ENCODE measurements at places on chromosomes 7 and 10. TPM values are rescaled to one million over a fixed set of nuclear protein-coding genes. Genes with fewer than 3 reads are reported as not detected.

GRCh38 chr7:15332956-15333355, 228.9 kb downstream of the AGMO start:
- no peak overlapping the region for H3K4me3 ChIP-seq
- no peaks in the 10 kb centered on the region for H3K36me3 ChIP-seq
- no peak for DNase-seq
- no peaks in the 10 kb centered on the region for H3K4me1 ChIP-seq

GRCh38 chr10:54402576-54402975, 398.5 kb downstream of the PCDH15 start:
- no peak for DNase-seq
- H3K27me3 ChIP-seq = no peaks in the 10 kb centered on the region
- H3K27ac ChIP-seq = no peak overlapping the region
- H3K4me1 ChIP-seq = no peaks in the 10 kb centered on the region
- no peaks in the 10 kb centered on the region for H3K36me3 ChIP-seq
- no peak overlapping the region for H3K4me3 ChIP-seq

DNA sequence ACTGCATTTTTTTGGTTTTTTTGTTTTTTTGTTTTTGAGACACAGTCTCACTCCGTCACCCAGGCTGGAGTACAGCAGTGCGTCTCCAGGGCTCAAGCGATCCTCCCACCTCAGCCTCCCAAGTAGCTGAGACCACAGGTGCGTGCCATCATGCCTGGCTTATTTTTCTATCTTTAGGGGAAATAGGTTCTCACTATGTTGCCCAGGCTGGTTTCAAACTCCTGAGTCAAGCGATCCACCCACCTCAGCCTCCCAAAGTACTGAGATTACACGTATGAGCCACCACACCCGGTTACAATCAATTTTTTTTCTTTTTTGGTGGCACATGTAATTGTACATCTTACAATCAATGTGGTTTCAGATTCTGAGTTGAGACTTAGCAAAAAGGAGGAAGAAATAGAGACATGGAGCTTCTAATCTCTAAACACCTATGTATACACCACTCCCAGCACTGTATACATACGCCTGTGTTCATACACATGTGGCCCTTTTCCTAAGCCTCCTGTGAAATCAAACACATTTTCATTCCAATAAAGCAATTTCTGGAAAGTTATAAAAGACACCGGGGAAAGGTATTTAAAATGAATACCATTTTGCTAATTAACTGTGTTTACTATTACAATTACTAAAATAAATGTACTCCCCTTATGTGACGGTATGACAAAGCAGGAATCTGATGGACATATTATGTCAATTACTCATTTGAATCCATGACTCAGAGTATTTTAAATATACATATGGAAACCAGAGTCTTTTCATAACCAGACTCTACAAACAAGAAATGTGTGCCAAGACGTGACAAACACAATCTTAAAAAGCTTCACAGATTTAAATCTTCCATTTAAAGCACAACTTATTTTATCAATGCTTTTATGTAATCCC, 40.9 kb downstream of the SMURF1 start:
- no peak for DNase-seq
- H3K36me3 ChIP-seq = peaks cover 20% of the 10 kb centered on the region
- peaks cover 12% of the 10 kb centered on the region for H3K4me1 ChIP-seq
- H3K4me3 ChIP-seq = no peak overlapping the region

- DNase-seq = no peak
- peaks cover 6% of the 10 kb centered on the region for H3K36me3 ChIP-seq
- H3K4me3 ChIP-seq = no peak overlapping the region
- H3K27ac ChIP-seq = no peak overlapping the region
- H3K27me3 ChIP-seq = peaks cover 60% of the 10 kb centered on the region
- H3K4me1 ChIP-seq = peaks cover 4% of the 10 kb centered on the region
These were observed 20.3 kb downstream of the PPIF start for GRCh38 chr10:79367426-79368189.

DNA sequence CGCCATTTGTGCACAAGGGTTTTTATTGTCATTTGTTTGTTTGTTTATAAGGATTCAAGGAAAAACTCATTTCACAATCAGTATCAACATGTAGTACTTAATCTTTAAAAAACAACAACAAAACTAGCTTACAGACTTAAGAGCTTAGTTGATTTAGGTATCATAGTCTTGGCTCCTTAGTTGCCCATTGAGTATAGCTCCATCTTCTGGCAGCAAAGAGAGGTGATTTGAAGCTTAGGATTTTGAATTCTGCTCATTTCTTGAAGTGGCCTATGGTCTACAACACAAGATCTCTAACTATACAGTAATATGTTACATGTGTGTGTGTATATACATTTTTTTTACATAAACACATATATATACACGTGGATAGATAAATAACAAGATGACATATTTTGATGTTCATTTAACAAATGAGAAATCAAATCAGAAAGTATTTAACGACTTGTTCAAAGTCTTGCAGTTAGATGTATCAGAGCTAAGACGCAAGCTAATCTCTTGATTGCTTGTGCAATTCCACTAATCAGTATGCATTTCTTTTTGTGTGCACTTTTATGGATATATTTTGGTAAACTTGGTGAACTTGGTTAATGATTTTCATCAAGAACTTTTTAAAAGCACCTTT, 307.3 kb downstream of the CAMK1D start:
- H3K4me3 ChIP-seq = no peak overlapping the region
- H3K4me1 ChIP-seq = peaks cover 21% of the 10 kb centered on the region
- no peaks in the 10 kb centered on the region for H3K27me3 ChIP-seq
- H3K27ac ChIP-seq = no peak overlapping the region
- peaks cover 6% of the 10 kb centered on the region for H3K36me3 ChIP-seq
- no peak for DNase-seq

GRCh38 chr10:132370426-132371340, 26.3 kb upstream of the PWWP2B start:
- no peak for DNase-seq
- peaks cover 3% of the 10 kb centered on the region for H3K4me1 ChIP-seq
- H3K36me3 ChIP-seq = no peaks in the 10 kb centered on the region
- no peak overlapping the region for H3K4me3 ChIP-seq

DNA sequence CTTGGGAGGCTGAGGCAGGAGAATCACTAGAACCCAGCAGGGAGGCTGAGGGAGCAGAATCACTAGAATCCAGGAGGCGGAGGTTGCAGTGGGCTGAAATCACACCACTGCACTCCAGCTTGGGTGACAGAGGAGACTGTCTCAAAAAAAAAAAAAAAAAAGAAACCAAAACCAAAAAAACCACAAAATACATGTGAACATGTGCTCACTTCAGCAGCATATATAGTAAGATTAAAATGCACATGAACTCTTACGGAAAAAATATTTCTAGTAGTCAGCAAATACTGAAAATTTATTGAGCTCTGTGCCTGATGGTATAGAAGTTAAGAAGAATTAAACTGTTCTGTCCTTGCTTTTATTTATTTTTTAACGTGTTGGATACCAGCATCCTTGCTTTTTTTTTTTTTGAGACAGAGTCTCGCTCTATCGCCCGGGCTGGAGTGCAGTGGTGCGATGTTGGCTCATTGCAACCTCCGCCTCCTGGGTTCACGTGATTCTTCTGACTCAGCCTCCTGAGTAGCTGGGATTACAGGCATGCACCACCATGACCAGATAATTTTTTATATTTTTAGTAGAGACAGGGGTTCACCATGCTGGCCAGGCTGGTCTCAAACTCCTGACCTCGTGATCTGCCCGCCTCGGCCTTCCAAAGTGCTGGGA, 9.6 kb upstream of the ZNF487 start:
- peaks cover 2% of the 10 kb centered on the region for H3K36me3 ChIP-seq
- peaks cover 15% of the 10 kb centered on the region for H3K4me1 ChIP-seq
- DNase-seq = no peak
- H3K4me3 ChIP-seq = no peak overlapping the region

GRCh38 chr10:5762531-5762930, 50.7 kb downstream of the GDI2 start:
- DNase-seq = no peak
- H3K4me3 ChIP-seq = no peak overlapping the region

DNA sequence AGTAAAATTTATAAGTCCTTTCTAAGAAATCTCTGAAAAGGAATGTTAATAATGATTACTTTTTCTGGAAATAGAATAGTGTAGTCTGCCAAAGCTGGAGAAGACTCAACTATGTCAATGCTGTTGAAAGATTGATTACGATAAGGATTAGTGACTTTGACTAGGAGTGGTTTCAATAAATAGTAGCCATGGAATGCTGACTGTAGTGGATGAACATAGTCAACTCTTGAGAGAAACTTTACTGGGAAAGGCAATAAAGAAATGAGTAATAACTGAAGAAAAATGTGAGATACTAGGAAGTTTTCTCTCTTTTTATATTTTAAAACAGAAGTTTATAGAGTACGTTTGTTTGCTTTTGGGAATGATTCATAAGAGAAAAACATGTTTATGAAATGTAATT, 105.0 kb upstream of the CDK13 start:
- no peak overlapping the region for H3K4me3 ChIP-seq
- H3K27me3 ChIP-seq = peaks cover 39% of the 10 kb centered on the region
- H3K36me3 ChIP-seq = no peaks in the 10 kb centered on the region
- no peaks in the 10 kb centered on the region for H3K4me1 ChIP-seq

DNA sequence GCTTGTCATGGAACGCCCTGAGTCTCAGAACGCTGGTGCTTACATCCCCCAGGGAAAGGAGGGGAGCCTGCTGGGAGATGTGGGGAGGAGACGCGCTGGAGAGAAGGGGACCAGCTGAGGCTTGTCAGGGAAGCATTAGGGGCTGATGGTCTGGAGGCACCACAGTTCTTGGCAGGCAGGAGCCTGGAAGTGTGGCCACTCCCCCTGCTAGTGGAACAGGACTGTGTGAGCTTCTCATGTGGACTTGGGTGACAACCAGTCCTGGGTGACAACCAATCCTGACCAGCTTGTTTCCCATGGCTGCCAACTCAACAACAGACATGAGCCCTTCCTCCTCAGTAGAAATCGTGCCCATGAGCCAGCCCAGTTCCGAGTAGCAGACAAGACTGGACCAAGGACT, 87.8 kb downstream of the SPDYE5 start:
- H3K4me1 ChIP-seq = no peaks in the 10 kb centered on the region
- no peak for DNase-seq
- no peaks in the 10 kb centered on the region for H3K36me3 ChIP-seq
- no peak overlapping the region for H3K27ac ChIP-seq

GRCh38 chr7:35524112-35524804, 170.7 kb downstream of the HERPUD2 start:
- H3K36me3 ChIP-seq = no peaks in the 10 kb centered on the region
- peaks cover 5% of the 10 kb centered on the region for H3K4me1 ChIP-seq
- DNase-seq = no peak
- no peak overlapping the region for H3K27ac ChIP-seq

- no peak overlapping the region for H3K27ac ChIP-seq
- H3K4me1 ChIP-seq = no peaks in the 10 kb centered on the region
- peaks cover 24% of the 10 kb centered on the region for H3K27me3 ChIP-seq
- no peak overlapping the region for H3K4me3 ChIP-seq
- no peaks in the 10 kb centered on the region for H3K36me3 ChIP-seq
- DNase-seq = no peak
These were observed 19.2 kb upstream of the PANK1 start for GRCh38 chr10:89664203-89664602.

- peaks cover 15% of the 10 kb centered on the region for H3K4me1 ChIP-seq
- no peaks in the 10 kb centered on the region for H3K36me3 ChIP-seq
- no peak overlapping the region for H3K27ac ChIP-seq
- peaks cover 16% of the 10 kb centered on the region for H3K27me3 ChIP-seq
These were observed 209.6 kb downstream of the CCSER2 start for GRCh38 chr10:84538036-84538435.

DNA sequence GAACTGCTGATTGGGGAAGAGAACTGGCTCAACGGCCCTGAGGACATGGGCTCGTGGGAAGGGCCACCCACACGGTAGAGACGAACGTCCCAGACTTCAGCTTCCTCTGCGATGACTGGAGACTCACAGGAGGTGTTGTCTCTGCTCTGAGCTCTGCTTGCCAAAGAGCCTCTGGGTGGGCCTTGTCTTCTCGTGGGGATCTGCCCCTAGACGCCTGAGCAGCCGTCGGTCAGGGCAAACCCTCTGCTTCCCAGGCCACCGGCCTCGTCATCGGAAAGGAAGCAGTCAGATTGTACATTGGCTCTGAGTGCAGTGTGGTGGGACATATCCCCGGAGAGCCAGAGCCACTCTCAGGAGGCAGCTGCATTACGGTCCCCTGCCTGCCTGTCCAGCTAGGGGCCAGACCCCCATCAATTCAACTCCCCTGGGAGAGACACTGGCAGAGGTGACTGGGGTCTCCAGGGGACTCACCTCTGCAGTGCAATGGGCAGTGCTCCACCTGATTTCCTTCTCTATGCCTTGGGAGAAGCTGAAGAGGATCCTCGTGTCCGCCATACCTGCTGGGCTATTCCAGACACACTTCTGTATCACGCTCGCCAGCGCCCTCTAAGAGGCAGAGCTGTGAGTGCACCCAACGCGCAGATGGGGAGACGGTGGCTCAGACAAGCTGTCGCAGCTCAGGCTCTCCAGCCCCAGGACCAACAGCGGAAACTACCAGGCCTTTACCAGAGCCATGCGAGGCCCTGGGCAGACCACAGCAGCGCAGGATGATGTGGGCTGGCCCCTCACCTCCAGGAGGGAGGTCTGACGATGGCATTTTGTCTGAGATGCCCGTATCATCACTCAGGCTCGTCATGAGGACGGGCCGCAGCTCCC, 227.4 kb downstream of the TCERG1L start:
- no peak for DNase-seq
- peaks cover 10% of the 10 kb centered on the region for H3K4me1 ChIP-seq

- peaks cover 42% of the 10 kb centered on the region for H3K36me3 ChIP-seq
- no peak for DNase-seq
- no peak overlapping the region for H3K27ac ChIP-seq
- no peaks in the 10 kb centered on the region for H3K27me3 ChIP-seq
These were observed 101.1 kb downstream of the BTAF1 start for GRCh38 chr10:92024700-92025099.

DNA sequence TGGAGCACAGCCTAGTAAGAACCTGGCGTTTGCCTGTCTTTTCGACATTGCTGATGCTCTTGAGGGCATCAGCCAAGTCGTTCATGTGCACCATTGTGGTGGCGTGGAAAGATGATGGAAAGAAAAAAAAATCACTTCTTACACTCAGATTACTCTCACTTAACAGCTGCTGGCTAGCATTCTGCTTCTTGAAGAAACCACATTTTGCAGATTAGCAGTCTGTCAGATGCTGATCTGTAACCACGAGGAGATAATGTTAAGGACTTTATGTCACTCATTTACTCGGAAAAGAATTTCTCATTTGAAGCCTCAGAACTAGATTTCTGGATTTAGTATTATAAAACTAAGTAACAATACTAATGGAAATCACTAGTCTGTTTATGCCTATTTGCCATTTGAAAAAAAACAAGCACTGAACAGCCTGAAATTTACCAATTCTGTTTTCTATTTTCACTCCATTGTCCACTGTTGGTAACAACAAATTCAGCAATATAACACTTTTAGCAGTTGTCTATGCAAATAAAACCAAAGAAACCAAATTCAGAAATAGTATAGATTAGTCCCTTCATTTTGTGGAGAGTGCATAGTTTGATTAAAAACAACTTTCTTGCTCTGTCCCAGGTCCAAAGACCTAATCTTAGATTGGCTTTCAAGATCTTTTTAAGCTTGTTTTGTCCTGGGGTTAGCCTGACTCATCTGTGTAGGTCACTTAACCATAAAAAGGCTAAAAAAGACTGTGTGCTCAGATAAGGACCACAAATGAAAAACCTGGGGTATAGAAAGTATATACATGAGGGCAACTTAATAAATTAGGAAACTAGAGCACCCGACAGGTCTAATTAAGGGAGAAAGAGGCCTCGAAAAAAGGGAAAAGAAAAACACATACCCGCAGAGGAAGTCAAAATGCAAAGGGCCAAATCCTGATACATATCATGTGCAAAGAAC, 67.5 kb downstream of the NT5C2 start:
- H3K36me3 ChIP-seq = peaks cover 20% of the 10 kb centered on the region
- DNase-seq = no peak
- peaks cover 30% of the 10 kb centered on the region for H3K4me1 ChIP-seq
- H3K27ac ChIP-seq = no peak overlapping the region
- no peak overlapping the region for H3K4me3 ChIP-seq

ABCB4 gene
- total RNA-seq = 0.07 TPM

HPSE2 gene
- not detected for total RNA-seq

TLX1 gene
- not detected for total RNA-seq

DENND2A gene
- not detected for total RNA-seq

ACHE gene
- 0.23 TPM for total RNA-seq
